Renal cortical epithelial cell (primary cell): ENCODE measurements at places on chromosomes 11 and 22. TPM values are rescaled to one million over a fixed set of nuclear protein-coding genes. Genes with fewer than 3 reads are reported as not detected.

GRCh38 chr11:73266646-73267020 lies 5.5 kb upstream of the P2RY6 start:
- no peak for DNase-seq

DNA sequence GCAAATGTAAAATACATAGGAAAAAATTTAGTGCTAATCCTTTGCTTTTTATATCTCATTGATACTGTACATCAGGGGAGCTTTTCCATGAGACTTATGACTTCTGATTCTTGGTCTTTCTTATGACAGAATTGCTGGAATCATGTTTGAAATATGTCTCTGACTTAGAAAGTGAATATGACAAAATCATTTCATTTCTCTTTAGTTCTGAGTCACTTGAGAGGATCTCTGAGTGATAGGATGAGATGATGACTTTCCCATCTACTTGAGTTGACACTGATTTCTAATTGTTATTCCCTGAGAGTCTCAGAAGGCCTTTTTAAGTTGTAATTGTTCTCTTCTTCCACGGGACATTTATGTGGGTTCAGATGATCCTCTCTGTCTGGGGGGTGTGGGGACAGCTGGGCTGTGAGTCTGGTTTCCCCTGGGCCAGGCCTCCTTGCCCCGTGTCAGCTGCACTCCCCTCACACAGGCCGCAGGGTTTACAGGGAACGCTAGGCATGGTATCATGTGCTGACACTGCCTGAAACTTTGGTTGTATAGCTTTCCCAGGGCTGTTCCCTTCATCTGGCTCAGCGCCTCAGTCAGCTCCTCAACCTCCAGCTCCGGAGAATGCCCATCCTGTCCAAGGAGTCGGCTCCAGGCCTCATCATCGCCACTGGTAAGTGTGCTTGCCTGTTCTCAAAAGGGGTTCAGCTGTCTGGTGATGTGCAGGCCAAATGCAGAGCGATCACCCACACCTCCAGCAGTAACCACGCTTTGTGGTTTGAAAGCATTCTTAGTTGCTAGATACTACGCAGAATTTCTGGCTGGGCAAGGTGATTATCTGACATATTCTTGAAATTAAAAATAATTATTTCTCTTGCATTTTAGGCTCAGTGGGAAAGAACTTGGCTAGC lies 69.5 kb upstream of the SORL1-AS1 start:
- no peak for DNase-seq

GRCh38 chr11:114322934-114323333 lies 26.7 kb downstream of the NNMT start:
- no peak for DNase-seq

GRCh38 chr11:94862926-94863880 lies 95.0 kb downstream of the AMOTL1 start:
- no peak for DNase-seq

Gene ISX
- not detected in 2 replicates for total RNA-seq

DNA sequence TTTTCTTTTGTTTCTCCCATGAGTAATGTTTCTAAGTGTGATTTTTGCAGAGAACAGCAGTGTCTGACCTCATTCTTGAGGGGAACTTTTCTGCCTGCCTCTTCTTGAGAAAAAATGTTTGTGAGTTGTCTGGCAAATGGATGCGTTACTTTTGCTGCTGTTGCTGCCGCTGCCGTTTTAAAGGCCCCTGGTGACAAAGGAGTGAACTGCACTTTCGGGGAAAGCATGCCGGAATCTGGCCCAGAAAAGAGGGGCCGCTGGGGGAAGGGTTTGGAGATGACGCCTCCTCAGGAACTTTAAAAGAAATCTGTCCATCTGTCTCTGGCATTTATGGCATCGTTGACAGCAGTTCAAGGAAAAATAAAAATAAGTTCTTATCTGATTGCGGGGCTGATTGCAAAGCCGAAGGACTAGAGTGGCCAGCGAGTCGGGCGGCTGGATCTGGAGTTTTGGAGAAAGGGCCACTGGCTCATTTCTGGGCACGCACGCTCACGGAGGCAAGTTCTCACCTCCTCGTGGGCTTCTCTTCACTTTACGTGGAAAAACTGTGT lies 16.5 kb downstream of the ZBTB16 start:
- DNase-seq: peak; percentile 33

GRCh38 chr22:50606165-50606945 lies 5.8 kb downstream of the MAPK8IP2 start:
- DNase-seq: no peak

DNA sequence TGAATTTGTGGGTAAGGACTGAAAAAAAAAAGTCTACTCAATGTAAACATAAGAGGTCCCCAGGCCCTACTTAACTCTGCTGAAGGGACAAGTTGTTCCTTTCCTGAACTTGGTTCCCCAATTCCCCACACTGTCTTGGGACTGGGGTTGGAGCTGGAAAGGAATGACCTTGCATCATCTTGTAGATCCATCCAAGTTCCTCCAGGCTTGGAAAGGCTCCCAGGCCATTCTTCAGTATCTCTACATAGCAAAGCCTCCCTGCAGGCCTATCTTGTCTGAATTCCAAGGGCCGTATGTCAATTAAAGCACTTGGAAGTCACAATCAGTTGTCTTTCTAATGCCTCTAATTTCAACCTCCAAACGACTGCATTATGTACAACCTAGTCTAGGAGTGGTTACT lies 361.2 kb downstream of the TMEM135 start:
- DNase-seq: no peak

DNA sequence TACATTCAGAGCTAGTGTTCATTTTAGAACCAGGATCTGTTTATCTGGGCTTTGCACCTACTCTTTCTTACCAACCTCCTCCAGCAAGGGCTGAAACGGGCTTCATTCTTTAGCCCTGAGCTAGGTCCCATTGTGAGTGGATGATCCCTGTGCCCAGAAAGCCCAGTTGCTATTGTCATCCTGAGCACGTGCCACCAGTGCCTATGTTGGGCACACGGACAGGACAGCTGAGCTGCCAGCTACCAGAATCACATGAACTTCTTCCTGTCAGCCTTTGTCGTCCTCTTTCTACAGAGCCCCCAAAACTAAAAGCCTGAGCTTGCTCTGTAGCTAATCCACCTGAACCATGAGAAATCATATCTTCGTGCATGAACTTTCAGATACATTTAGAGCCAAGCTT lies 74.4 kb upstream of the NTM start:
- DNase-seq: no peak

DNA sequence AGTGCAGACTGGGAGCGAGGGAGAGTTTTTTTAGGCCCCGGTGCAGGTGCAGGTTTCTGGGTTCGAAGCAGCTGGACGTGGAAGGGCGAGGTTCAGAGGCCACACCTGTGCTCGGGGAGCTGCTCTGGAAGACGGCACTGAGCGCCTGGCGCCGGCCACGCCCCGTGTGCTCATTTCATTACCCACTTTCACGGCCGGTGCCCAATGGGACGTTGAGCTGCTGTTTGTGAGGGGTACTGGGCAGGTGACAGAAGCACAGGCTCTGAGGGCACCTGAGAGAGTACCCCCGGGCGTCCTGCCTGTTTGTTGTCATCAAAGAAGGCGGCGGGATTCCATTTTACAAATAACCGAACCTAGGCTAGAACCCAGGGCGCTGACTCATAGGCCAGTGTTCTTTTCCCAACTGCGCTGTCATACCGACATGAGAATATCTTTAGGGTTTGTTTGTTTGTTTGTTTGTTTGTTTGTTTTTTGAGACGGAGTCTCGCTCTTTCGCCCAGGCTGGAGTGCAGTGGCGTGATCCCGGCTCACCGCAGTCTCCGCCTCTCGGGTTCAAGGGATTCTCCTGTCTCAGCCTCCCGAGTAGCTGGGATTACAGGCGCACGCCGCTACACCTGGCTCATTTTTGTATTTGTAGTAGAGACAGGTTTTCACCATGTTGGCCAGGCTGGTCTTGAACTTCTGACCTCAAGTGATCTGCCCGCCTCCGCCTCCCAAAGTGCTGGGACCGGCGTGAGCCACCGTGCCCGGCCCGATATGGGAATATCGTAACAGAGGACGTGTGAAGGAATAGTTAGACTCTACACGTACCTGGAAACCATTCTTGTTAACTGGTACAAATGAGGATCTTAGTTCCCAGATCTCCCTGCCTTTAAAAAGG lies 16.6 kb upstream of the SPTBN2 start:
- DNase-seq: no peak

DNA sequence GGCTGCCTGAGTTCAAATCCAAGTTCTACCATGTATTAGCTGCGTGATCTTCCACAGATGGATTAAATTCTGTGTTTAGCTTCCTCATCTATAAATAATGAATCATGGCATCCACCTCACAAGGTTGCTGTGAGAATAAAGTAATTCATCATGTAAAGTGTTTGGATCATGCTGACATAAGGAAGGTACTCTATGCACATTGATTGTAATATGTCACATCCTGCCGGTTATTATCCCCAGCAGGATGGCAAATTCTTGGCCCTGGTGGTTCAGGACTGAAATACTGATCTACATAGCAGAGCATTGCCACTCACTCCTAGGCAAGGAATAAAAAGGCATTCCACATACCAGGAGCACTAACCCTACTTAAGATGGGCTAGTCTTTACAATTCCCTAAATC lies 40.8 kb downstream of the LGR4 start:
- no peak for DNase-seq

GRCh38 chr11:575313-575995 lies 816 bp upstream of the PHRF1 start:
- no peak for DNase-seq

GRCh38 chr11:69286374-69287371 lies 7.3 kb upstream of the MYEOV start:
- DNase-seq: peak; percentile 64

- no peak for DNase-seq
Measured at GRCh38 chr11:63896071-63896470, 20.9 kb downstream of the RCOR2 start.

GRCh38 chr22:36197065-36197440 lies 4.6 kb downstream of the APOL4 start:
- no peak for DNase-seq

Gene SCN2B
- 0.35 and 1.2 TPM in 2 replicates for total RNA-seq

GRCh38 chr11:70405679-70406395 lies 7.5 kb downstream of the CTTN start:
- no peak for DNase-seq

Gene CREBZF
- total RNA-seq: 21.2 and 36.7 TPM in 2 replicates

DNA sequence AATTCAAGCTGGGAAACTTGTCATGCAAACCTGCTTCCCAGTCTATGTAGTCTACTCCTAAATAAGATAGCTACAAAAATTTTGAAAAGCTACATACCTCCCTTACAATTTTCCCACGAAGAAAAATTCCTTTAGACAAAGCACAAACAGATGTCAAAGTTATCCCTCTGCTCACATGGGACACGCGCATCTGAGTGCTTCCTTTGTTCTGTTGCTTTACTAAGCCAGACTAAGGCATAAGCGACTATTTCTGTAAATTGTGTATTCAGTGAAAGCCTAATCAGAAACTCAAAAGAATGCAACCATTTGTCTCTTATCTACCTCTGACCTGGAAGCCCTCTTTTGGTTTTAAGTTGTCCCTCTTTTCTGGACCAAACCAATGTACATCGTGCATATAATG lies 583.7 kb upstream of the B3GAT1 start:
- DNase-seq: no peak

DNA sequence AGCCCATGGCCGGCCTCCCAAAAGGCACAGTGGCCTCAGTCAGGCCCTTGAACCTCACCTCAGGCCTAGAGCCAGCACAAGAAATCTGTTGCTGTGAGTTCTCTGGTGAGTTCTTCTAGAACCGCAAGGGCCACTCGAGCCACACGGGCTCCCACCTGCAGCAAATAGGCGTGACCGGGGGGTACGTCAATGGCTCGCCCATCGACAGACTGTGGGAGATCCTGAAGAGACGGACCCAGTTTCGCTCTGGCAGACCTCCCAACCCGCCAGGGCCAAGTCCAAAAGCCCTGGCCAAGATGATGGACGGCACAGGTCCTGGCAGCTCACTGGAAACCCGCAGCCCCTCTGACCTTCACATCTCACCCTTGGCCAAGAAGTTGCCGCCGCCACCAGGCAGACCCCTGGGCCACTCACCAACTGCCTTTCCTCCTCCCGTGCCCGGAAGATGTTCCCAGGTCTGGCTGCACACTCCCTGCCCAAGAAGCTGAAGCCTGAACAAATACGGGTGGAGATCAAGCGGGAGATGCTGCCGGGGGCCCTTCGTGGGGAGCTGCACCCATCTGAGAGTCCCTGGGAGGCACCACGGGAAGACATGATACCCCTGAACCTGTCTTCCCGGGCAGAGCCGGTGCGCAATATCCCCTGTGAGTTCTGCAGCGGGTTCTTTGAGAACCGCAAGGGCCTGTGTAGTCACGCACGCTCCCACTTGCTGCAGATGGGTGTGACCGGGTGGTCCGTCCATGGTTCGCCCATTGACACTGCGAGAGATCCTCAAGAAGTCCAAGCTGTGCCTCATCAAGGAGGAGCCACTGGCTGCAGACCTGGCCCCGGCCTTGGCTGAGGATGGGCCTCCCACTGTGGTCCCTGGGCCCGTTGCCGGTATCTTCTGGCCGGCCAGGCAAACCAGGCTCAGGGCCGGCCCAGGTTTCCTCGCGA lies 544.2 kb upstream of the CCDC179 start:
- no peak for DNase-seq

DNA sequence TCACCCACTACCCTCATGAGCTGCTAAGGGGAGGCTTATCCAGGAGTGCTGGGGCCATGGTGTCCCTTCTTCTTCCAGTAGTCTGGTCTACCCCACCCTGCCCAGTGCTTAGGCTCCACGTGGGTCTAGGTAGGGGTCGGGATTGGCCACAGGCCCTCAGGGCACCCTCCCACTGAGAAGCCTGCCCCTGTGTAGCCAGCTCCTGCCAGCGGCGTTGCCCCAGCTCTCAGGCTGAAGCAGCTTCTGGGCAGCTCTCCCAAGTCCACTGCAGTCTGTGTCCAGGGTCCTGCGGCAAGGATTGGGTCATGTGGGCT lies 24.0 kb upstream of the RIC3 start:
- no peak for DNase-seq

- DNase-seq: peak; percentile 96
Measured at GRCh38 chr11:6387811-6388599, 2.3 kb upstream of the SMPD1 start.

- peak; percentile 34 for DNase-seq
Measured at GRCh38 chr11:45097721-45098493, 48.5 kb upstream of the PRDM11 start.

Gene OVCH2
- total RNA-seq: 0.40 TPM in 1 of 2 replicates, not detected in the other
